HAP-1 (cell line): ENCODE measurements at places on chromosomes 12 and 14.

GRCh38 chr14:68440820-68441219 lies 352.0 kb downstream of the ZFP36L1 start:
- no peak for DNase-seq

- no peak for DNase-seq
Measured at GRCh38 chr12:107395817-107396216, 289.8 kb upstream of the PWP1 start.

DNA sequence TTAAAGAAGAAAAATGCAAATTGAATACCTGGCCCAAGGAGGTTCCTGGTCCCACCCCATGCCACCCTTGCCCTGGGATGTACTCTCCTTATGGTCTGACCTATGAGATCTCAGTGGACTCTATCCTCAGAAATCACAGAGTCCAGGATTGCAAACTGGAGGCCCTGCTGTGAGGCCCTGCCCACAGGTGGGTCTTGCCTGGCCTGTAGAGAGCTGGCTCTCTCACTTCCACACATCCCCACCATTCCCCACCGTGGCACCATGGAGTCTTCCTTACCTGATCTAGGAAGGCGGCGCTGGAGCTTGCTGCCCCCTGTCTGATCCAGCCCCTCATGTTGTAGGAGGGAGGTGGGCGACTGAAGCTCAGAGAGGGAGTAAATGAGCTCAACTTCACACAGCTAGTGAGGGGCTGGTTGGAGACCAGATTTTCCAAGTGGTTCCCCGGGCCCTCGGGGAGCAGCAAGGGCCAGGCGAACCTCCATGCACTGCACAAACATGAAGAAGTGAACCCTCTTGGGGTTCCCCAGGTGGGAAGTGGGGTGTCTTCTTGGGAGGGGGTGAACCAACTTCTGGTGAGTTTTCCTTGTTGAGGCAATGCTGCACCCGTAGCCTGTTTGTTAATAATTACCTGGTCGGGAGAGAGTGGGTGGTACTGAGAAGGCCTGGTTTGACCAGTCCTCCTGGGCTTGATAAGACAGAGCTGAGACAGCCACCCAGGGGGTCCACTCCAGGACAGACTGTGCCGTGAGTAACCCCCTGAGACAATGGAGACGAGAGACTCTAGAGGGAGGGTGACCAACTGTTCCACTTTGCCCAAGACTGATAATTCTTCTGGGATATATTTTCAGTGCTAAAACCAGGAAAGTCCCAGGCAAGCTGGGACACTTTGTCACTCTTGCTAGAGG lies at the start of gene SERPINA4:
SERPINA4 (plus strand) TSS at position 692 of the 905 bp plus-strand sequence. CDS start 2,041 bp downstream, outside the sequence.
- no peak for DNase-seq

- DNase-seq: no peak
Measured at GRCh38 chr12:39012870-39013269, 107.5 kb upstream of the CPNE8 start.

DNA sequence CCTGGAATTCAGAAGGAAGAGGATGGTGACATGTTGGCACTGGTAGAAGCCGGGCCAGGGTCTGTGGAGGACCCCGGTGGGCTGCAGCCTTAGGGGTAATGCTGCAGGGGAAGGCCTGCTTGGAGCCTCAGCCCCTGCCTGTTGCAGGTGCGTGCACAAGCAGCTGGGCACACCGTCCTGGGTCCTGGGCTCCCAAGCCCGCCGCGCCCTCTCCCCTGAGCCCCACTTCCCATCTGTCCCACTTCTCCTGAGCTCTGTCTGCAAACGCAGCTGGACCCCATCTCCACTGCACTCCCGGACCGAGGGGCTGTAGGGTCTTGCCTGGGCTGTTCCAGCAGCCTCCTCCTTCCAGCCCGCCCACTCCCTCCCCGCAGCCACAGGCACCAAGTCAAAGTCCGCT lies 116.8 kb downstream of the GLT1D1 start:
- no peak for DNase-seq

DNA sequence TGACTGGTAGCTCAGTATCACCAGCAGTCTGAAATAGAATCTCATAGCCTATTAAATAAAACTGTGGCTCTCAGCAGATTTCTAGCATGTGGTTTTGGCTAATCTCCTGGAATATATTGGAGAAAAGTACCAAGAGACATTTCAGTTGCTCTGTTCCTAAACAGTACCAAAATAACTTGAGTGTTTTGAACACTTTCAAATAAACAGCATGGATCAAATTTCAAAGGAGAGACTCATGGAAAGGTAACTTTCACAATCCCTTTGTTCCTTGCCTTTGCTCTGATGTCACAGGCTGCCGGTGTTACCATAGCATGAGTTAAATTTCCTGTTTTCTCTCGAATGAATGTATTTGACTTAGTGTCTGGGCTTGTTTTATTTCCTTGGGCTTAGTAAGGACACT lies 3.4 kb downstream of the ARG2 start:
- DNase-seq: no peak

DNA sequence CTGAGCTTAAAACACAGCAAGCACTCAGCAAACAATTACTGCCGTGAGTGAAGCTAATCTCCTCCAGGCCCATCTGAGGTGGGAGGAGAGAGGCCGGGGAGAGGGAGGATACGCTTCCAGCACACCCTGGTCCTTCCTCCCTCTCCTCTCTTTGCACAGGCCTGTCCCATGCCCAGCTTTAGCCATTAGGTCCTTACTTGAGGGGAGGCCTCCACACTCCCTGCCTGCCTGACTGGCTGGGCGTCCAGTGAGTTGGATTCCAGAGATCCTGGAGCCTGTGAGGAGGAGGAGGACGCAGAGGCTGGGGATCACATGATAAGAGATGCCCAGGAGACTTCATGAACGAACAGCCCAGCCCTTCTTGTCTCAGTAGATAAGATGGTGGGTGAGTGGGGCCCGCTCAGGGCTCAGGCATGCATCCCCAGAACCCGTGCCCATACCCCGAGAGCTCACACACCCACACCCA lies 65.1 kb upstream of the NCOR2 start:
- DNase-seq: no peak

DNA sequence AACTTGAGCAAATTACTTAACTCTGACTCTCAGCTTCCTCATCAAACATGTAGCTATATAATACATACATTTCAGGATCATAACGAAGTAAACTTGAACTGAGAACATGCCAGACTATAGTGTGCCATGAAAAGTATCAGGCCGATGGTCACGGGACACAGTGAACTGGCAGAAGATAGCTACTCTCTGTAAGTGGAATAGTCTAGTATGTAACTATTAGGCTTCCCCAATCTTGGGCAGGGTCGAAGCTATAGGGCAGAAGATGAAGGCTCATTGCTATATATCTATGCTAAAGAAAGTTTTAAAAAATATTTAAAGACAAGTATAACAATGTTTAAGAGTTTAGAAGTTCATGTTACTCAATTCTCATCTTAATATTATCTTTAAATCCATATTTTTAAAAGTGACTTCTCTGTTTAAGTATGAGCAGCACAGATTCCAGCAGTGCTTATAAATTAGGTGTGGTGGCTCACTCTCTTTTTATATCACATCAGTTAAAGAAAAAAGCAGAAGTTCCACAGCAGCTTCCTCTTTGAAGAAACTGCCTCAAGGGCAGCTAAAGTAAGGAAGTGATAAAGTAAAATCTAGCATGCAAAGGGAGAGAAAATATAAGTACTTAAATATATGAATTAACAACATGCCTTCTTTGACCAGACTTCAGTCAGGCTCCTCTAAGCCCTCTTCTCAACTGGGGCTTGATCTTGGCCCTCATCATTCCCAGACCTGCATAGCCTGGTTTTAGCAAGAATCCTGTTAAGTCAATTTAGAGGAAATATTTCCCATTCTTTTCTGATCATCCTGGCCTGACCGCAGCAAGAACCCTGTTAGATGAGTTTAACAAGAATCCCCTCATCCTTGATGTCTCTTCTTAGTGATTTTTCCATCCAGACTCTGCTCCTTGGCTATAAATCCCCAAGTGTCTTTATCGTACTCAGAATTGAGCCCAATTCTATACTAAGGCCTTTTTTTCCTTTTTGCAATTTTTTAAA lies 8.4 kb upstream of the GLIPR1 start:
- DNase-seq: no peak

DNA sequence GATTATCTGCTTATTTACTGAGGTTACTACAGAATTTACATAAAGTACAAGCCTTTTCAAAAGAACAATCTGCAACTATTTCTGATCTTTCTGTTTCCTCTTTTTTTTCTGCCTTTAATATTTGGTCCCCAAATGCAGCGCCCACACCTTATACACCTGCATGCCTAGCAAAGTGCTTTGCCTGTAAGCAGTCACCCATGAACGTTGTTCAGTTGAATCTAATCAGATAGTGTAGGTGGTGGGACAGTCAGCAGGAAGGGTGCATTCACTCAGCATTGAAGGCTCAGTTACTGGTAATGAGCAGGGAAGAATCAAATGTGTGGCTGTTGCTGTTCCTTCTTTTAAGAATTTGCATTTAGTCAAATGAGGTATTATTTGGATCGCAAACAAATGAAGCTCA lies 108.4 kb downstream of the GPR135 start:
- DNase-seq: no peak

GRCh38 chr14:54804538-54805041 lies 98.0 kb downstream of the GCH1 start:
- DNase-seq: no peak

DNA sequence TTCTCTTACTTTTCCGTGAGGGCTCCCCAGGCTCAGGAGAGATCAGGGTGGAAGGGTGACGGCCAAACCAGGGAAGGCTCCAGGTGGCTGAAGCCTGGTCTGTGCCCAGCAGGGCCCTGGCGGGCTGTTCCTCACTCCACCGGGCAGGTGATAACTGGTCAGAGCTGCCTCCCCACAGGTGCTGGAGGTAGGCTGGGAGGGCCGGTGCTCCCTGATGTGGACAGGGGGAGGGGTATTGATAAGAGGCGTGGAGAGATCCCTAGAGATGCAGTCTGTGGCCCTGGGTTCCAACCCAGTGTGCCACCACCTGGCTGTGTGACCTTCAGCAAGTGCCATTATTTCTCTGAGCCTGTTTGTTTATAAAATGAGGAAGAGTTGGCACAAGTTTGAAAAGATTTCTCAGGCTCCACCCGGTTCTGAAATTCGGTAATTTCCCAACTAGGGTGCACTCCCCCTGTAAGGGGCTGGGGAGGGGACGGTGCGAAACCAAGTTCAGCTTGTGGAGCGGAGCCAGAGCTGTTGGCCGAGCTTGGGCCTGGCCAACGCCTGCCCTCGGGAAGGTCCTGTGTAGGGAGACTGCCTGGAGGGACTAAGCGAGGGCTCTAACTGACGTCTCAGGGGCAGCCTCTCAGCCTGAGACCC lies 1.0 kb upstream of the NR4A1 start:
- DNase-seq: no peak

DNA sequence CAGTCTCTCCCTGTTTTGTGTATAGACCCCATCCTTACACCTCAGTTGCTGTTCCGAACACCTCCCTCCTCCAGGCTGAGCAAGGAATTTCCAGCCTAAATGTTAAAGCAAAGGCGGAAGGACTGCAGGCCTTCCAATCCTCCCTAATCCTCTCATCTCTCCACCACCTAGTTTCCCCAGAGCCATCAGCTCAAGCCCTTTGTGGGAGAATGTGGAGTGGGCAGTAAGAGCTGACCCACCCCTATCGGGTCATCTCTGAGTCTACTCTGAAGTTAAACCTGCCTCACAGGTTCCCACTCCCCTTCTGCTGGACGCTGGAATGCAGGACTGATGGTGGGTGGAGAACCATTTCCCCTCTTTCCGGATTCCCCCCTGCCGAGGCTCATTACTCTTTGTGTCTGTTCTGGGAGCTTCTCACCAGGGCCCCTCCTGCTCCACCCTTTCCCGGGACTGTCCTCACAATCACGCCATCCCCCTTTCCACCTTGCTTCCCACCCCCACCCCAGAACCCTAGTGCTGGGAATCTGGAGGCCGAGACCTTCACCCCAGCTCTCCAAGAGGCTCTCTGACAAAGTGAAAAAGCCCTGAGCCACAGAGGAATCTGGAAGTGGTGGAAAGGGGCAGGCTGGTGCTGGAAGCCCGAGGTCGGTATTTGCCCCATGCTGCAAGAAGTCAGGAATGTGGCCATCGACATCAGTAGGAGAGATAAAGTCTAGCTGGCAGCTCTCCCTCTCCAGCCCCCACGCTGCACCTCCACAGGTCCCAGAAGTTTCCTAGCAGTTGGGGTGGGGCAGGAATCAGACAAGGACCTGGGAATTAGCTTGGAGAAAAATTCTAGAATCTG lies 3.3 kb upstream of the KRT18 start:
- no peak for DNase-seq

DNA sequence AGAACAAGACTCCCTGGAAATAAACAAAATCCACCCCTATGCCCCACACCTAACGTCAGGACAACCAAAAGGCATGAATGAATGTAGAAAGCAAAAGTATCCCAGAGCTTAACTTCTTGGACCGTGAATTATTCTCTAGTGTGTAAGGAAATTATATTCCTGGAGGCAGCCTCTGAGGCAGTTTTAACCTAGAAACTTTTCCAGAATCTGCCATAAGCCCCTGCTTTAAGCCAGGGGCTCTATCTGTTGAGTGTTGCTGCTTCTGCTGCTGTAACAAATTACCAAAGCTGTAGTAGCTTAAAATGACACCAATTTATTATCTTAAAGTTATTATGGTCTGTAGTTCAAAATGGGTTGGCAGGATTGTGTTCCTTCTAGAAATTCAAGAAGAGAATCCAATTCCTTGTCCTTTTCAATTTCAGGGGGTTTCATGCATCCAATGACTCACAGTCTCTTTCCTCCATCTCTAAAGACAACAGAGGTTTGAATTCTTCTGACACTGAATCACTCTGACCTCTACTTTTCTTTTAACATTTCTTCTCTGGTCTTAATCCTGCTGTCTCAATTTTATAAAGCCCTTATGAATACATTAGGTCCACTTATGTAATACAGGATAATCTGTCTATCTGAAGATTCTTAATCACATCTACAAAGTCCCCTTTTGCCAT lies 242.7 kb downstream of the ATXN7L3B start:
- no peak for DNase-seq

DNA sequence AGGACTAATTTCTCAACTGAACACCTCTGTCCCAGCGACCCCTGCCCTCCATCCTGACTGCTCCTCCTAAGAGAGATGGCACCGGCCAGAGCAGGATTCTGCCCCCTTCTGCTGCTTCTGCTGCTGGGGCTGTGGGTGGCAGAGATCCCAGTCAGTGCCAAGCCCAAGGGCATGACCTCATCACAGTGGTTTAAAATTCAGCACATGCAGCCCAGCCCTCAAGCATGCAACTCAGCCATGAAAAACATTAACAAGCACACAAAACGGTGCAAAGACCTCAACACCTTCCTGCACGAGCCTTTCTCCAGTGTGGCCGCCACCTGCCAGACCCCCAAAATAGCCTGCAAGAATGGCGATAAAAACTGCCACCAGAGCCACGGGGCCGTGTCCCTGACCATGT lies 756 bp downstream of the RNASE7 start:
- no peak for DNase-seq

- DNase-seq: no peak
Measured at GRCh38 chr12:95640516-95640915, 89.2 kb upstream of the USP44 start.

DNA sequence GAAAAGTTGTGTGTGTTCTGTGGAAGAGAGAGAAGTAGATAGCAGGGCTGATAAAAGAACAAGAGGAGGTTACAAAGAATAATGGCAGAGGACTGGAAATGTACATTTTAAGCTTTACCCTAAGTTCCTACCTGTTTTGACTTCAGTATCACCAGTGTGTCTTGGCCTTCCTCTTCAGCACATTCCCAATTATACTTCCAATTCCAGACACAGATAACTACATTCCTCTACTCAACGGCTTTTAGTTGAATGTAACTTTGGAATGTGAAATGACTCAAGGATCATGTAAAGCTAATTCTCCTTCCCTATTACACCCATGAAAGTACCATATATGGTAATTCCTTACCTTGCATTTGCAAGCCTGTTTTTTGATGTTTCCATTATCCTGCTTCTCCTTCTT lies 5.0 kb downstream of the MGST1 start:
- no peak for DNase-seq

- no peak for DNase-seq
Measured at GRCh38 chr12:56042843-56043242, 1.1 kb downstream of the RPS26 start.

- no peak for DNase-seq
Measured at GRCh38 chr12:71704920-71705319, 19.0 kb downstream of the TMEM19 start.
